H4 (cell line): ENCODE measurements at places on chromosomes 5 and 9.
A peak's percentile ranks its signal among the peaks of the same experiment; 100 is the strongest.

GRCh38 chr9:136147038-136147889, 28.6 kb upstream of the TMEM250 start:
- DNase-seq, result no peak

- DNase-seq, result peak; percentile 78
These were observed 13.6 kb upstream of the LAMC3 start for GRCh38 chr9:130995086-130996011.

DNA sequence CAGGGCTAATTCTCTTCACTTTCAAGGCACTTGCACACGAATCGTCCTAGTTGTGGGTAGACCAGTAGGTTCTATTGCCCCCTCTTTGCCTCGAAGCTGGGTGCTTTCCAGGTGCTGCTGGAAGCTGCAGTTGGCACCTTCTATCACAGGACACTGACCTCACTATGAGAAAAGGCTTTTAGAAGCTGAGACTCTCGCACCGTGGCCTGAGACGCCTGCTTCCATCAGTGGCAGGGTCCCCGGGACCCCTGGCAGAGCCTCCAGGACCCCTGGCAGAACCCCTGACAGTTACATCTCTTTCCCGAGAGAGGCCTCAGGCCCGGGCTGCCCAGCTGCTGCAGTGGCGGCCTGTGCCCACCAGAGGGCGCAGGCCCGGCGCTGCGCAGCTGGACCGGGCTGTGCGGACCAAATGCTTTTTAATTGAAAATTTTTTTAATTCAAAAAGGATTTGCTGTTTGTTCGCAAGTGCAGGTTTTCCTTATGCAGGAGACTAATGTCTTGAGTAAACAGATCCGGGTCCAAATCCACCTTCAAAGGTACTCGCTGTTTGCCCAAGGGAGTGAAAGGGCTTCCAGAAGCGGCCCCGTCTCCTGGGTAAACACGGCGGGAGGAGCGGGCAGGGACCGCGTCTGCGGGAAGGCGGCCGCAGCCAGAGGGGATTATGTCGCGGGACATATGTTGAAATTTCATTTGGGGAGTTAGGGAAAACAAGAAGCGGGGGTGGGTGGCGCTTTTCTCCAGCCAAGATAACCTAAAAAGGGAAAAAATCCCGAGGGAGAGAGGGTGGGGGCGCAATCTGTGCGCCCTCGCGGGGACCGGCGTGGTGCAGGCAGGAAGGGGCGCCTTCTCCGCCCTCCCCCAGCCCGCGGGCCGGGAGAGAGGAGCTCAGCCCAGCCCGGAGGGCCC, 114.5 kb upstream of the LMX1B start:
- no peak for DNase-seq

DNA sequence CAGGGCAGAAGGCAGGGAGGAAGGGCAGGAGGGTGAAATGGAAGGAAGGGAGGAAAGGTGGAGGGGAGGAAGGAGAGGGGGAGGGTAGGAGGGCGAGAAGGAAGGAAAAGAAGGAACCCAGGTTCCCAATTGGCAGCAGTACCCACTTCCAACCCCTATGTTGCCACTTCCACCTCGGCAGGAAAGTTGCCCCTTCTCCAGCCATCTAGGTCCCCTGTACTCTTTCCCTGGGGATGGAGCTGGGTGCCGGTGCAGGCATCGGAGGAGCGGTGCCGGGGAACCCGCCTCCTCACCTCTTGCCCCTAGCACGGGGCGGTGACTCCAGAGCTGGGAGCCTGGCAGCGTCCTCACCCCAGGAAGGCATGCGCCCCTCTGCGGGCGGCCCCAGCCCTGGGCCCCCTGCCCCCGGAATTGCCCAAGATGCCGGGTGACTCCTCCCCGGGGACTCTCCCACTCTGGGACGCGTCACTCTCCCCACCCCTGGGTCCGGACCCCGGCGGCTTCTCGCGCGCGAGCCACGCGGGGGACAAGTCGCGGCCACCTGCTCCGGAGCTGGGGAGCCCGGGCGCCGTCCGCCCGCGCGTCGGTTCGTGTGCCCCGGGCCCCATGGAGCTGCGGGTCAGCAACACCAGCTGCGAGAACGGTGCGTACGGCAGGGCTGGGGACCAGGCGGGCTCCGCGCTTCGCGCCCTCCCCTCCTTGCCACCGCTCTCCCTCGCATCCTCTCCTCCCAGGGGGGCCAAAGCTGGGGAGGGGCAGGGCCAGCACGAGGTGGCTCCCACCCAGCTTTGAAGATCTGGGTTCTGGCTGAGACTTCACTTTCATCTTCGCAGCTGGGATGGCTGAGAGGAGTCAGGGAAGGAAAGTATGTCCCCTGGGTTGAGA, at the start of gene NIPAL4:
Gene NIPAL4 (plus strand): TSS at position 499 of the 885 bp plus-strand sequence. CDS start 108 bp downstream, at position 607.
- DNase-seq, result no peak

- DNase-seq, result no peak
These were observed 79.0 kb upstream of the DAP start for GRCh38 chr5:10839916-10840599.

- DNase-seq, result no peak
These were observed 99.8 kb downstream of the NNT start for GRCh38 chr5:43702815-43703214.

DNA sequence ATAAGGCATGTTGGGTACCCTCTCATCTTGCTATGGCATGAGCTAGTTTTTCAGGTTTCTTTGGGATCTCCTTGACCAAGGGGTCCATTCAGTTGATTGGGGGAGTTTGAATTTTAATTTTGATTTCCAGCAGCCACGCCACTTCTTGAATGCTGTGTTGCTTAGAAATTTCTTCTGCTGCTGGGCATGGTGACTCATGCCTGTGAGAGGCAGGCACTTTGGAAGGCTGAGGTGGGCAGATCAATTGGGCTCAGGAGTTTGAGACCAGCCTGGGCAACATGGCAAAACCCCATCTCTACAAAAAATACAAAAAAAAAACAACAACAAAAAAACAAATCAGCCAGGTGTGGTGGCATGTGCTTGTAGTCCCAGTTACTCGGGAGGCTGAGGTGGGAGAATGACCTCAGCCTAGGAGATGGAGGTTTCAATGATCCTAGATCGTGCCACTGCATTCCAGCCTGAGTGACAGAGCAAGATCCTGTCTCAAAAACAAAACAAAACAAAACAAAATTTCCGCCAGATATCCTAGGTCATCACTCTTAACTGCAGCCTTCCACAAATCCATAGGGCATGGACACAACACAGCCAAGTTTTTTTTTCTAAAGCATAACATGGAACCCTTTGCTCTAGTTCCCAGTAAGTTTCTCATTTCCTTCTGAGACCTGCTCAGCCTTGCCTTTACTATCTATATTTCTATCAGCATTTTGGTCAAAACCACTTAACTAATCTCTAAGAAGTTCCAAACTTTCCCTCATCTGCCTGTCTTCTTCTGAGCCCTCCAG, 17.7 kb downstream of the TMC1 start:
- peak; percentile 19 for DNase-seq

DNA sequence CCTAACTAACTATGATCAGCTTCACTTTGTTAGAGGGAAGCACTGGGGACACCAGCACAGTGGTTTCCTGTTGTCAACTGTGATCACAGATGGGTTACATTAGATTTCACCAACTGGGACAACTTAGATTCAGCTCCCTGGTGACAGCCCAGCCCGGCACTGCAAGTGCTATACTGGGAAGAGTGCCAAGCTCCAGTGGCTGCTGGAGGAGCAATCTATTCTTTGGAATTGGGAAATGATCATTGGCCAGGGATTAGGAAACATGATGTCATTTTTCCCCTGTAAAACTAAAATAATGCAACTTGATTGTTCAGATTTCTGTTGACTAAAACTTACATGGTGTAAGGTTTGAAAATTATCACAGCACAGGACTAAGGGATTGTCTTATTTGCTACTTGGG, 33.2 kb downstream of the PTGR1 start:
- no peak for DNase-seq

DNA sequence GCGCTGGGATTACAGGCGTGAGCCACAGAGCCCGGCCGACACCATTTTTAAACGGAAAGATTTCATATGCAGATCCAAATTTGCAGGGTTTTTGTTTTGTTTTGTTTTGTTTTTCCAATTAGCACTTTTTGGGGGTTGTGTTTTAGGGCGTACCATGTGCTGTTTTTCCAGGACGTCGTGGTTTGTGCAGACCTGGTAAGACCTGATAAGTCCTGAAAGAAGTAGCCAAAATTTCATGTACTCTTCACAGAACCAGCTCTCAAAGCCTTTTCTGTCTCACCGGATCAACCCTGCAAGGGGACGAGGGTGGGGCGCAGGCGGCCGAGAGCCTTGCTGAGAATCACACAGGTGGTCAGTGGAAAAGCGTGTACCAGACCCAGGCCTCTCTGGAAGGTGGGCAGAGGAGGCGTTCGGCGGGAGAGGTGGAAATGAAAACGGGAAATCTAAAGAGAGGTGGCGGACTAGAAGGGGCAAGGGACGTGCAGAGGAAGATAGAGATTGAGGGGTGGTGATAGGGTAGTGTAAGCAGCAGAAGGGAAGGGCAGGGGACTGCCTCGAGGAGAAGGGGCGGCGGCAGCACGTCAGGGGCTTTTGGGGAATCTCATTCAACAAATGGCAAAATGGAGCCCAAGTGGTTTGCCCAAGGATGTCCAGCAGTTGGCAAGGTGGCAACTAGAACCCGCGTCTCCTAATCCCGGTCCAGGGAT, 1.1 kb upstream of the FAF2 start:
- no peak for DNase-seq

DNA sequence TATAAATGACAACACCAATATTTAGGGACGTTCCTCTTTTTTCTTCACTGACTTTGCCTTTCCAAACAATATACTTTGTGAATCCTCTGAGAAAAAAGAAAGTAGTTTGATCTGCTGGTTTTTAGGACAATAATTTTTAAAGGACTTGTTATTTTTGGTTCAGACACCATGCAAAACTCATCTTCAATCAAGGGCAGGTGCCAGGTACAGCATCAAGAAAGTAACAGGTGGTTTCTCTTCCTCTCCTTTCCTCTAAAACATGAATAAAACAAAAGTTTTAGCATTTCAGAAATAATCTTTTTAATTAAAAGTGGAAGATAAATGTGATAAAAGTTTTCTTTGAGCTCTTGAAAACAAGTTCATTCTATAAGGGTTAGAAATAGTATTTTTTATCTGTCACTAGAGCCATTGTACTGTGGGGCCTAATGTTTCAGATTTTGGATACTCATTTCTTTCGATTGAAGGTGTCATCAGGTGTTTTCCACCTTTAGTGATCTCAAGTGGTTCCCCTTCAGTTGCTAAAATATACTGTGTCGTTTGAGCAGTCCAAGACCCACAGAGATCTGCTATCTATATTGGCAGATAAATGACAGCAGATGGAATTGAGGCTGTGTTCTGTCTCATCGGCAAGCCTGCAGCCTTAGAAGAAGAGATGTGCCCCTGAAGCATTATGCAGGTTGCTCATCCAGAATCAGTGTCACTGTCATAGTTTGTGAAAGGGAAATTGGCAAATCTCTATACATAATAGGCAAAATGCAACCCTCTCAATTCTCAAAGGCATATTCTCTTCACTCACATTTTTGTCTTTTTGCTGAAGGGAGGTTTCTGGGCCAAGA, 499.7 kb downstream of the PDE4D start:
- no peak for DNase-seq

DNA sequence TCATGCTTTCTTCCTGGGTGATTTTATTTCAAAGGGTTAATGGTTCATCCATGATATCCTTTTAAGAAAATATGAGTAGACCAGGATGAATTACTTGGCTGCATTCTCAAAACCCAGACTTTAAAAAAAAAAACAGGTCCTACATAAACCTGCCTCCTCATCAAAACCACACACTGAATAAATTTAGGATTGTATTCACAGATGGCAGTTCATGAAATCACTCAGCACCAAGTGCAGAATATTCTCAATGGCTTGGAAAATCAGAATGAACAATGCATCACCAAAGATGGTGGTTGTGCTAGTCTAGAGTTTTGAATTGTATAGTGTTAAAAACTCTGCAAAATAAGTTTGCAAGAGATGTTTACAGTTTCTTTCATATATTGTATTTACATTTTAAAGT, 145.4 kb upstream of the GRAMD2B start:
- DNase-seq, result no peak

- DNase-seq, result peak; percentile 71
These were observed 21.5 kb downstream of the GFPT2 start for GRCh38 chr5:180331647-180331950.

- no peak for DNase-seq
These were observed 546.1 kb downstream of the NR2F1-AS1 start for GRCh38 chr5:93034621-93035590.

- DNase-seq, result peak; percentile 74
These were observed 169.9 kb downstream of the NNT start for GRCh38 chr5:43772764-43773477.

GRCh38 chr9:121778252-121779225, 127.1 kb downstream of the DAB2IP start:
- DNase-seq, result no peak

DNA sequence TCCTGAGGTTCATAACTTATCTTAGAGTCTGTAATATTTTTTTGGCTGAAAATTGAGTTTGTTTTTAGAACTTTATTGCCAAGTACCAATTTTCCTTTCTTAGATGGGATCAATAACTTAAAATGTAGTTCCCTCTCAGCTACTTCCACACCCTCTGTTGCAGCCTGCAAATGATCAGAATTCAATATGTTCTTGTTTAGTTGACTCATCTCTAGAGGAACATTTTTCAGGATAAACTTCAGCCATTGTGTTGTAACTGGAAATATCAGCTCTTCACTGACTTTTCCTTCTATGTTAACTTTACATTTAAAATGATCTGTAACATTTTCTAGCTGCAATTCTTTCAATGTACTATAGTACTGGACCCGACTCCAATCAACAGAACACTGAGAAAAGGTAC, 115.7 kb downstream of the ESM1 start:
- DNase-seq, result no peak

DNA sequence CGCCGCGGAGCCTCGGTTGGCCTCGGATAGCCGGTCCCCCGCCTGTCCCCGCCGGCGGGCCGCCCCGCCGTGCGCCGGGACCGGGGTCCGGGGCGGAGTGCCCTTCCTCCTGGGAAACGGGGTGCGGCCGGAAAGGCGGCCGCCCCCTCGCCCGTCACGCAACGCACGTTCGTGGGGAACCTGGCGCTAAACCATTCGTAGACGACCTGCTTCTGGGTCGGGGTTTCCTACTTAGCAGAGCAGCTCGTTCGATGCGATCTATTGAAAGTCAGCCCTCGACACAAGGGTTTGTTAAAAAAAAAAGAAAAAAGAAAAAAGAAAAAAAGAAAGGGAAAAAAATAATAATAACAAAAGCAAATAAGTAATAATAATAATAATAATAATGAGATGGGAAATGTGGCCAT, 112.8 kb downstream of the GCNT1 start:
- no peak for DNase-seq

- no peak for DNase-seq
These were observed 9.7 kb upstream of the AJM1 start for GRCh38 chr9:136832581-136832980.
